ENCODE measurements at places on chromosomes 2 and 18.

GRCh38 chr2:228479014-228479413 is 297.5 kb upstream of the SPHKAP start:
- DNase-seq, result no peak

DNA sequence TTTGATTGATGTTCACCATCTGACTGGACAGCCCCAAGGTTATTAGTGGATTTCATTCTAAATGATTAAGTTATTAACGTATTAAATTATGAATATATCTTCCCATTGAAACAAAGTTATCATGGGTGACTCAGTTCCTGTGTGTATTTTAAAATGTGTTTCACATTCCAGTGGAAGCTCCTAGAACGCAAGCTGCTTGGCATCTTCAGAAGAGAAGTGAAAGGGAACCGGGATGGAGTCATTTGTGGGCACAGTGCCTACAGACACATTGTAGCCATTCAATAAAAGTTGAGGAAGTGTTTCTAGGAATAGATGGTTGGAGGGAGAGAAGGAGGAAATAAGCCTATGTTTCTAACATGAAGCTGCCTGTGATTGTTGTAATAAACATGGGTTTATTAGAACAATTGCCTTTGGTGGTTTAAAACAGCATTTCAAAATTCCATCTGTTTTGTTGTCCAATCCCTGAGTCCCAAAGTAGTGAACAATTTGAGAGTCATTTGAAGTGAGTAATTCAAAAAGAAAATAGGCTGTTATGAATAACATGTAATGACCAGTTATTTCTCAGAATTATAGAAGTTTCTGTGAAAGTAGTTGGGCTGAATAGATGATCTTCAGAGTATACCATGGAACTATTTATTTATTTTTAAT is 143.5 kb downstream of the PKP4 start:
- DNase-seq, result no peak

- DNase-seq, result no peak
These were observed 123.0 kb downstream of the PMAIP1 start for GRCh38 chr18:60022671-60023276.

DNA sequence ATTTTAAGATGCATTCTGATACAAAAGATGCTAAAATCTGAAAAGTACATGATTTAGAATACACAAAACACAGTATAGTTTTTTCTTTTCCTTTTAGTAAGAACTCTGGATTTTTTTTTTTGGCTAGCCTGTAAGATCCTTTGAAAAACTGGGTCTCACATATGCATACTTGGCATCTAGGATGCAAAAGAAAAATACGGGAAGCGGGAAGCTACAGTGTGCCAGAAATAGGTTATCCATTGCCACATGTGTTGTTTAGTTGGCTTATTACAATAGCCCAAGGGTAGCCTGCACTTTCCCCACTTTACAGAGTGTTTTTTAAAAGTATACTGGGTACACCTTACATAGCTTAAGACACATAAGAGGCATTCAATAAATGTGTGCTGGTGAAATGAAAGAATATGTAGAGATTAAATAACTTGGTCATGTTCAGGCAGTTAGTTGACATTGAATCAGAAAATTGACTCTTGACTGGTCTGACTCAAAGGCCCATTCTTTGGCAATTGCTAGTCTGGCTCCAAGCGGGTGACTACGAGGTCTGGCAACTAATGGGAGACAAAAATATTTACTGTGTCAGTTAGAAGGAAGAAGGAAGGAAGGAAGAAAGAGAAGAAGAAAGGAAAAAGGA is 286.8 kb upstream of the TRIB2 start:
- no peak for DNase-seq

Data from stimulated activated CD4-positive, alpha-beta T cell treated with anti-CD3 and anti-CD28 coated beads, Interleukin-1b, Interleukin-23, amount 100 ng/mL, for 48 hours (primary cell).